ENCODE measurements at places on chromosomes 3 and 15.

- no peak for DNase-seq
Observed at GRCh38 chr3:22729212-22729611, 473.9 kb upstream of the UBE2E2 start.

DNA sequence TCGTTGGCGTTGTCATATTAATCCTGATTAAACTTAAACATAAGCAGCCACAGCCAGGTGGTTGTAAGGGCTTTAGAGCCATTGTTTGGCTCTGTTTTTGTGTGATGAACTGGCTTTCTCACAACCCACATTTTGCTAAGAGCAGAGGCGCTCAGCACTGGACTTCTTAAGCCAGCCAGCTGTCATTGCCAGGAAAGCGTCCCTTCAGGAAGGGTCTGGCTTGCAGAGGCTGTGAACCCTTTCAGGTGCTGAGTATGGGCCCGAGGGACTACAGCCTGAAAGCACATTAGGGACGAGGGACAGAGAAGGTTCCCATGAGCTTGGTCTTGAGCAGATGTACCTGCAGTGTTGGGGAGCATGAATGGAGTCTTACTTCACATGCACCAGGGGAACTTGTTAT, 112.3 kb downstream of the CHCHD6 start:
- DNase-seq, result no peak

DNA sequence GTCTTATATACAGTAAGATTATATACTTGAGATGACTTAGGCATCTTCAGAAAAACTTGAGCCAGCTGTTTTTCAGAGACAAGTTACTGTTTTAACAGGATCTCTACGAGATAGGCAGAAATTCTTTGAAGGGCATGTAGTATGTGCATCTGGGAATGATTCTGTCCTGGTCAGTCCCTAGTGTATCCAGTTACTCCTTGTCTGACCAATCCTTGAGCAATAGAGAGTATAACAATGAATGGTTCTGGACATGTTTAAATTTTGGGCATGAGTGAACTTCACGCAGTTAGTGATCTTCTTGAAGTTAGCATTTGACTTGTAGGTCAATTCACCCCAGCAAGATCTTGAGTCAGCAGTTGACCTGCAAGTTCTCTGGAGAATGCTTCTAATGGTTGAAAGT, 24.7 kb upstream of the HHLA2 start:
- DNase-seq, result no peak

DNA sequence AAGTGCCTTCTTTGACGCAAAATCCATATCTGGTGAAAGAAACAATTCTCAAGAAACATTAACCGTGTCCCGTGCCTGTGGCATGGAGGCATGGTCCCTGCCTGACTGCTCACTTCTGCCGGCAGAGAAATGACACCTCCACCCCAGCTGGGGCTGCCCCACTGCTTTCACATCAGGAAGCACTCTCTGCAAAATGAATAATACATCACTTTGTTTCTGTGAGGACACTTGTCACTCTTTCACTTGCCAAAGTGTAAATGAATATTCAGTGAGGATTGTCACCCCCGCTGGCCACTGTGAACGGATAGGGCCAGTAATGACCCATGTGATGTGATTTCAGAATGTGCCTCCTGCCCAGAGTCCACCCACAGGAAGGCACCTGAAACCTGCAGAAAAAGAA, 31.1 kb upstream of the SLC24A5 start:
- DNase-seq, result no peak

GRCh38 chr3:4581498-4581897, 88.3 kb downstream of the ITPR1 start:
- DNase-seq, result no peak

DNA sequence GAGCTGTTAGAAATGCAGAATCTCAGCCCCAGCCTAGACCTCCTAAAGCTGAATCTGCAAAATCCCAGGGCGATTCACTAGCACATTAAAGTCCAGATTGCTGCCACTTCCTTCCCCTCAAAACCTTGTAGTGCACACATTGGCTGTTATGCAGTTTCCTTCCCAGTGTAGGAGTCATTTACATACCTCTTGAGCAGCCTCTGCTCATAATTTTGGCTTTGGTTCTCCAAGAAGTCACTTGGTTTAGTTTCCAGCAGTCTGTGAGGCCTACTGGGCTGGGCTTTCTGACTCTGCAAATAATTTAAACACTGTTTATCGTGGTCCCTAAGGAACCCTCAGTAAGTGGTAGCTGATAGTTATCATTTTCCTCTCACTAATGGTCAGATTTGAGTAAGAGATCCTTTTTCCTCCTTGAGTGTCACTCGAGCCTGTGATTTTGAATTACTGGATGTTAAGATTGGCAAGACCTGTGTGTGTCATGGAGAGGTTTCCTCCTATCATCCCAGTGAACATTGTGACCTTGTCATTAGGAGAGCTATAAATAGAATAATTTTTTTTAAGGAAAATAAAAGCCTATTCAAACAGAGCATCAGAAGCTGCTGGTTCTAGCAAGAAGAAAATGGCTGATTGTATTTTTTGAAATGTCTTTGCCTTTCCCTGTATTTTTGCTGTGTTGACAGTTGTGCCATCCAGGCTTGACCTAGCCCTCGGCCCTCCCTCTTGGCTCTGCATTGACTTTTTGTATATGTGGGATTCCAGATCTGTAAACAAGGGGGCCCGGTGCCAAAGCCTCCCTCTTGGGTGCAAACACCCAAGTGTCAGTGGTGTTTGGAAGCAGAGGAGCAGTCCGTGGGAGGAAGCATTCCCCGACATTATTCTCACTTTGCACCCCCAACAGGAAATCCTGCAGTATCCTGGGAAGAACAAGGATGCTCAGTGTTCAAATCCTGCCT, 134.8 kb upstream of the ANKRD28 start:
- DNase-seq, result no peak

GRCh38 chr3:60920519-60920918, 330.7 kb downstream of the FHIT start:
- no peak for DNase-seq

DNA sequence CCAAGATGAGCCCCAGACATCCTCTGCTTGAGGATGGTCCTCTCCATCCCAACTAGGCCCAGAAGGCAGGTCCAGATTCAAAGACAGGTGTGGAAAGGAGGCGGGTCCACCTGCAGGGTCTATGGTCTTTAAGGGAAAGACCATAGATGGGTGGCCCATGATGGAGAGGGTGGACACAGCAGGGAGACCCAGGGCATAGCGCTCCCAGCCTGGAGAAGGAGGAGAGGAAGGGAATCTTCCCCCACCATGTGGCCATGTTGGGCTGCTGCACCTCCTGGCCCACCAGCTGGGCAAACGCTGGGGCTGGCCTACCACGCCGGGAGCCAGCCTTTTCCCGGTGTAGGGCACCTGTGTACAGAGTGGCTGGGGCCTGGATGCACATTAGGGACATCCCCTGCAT, 265.2 kb upstream of the TLE3 start:
- DNase-seq, result no peak
